Type B pancreatic cell (in vitro differentiated cells): ENCODE measurements at places on chromosomes 5 and 9. TPM values are rescaled to one million over a fixed set of nuclear protein-coding genes. Genes with fewer than 3 reads are reported as not detected.
A peak's percentile ranks its signal among the peaks of the same experiment; 100 is the strongest.

GRCh38 chr9:86389628-86390027 is 35.4 kb upstream of the TUT7 start:
- peaks cover 14% of the 10 kb centered on the region for H3K27me3 ChIP-seq
- H3K4me1 ChIP-seq = peaks cover 5% of the 10 kb centered on the region
- no peak for DNase-seq
- no peak overlapping the region for H3K27ac ChIP-seq
- no peak overlapping the region for H3K4me3 ChIP-seq

DNA sequence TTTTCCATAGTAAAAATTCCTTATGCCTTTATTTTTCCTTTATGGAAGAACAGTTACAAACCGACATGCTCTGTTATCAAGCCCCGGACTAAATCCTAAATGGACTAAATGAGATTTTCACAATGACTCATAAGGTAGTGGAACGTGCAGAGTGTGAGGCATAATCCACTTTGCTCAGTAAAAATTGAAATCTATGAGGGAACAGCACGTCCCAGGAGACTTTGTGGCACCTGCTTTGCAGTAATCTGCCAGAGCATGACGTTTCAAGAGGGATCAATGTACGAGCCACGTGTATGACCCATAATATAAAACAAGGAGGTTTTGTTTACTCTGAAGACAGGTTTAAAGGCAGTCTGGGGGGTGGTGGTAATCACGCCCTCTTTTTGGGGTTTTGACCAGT is 83.8 kb upstream of the GNA14 start:
- peaks cover 32% of the 10 kb centered on the region for H3K36me3 ChIP-seq
- peaks cover 20% of the 10 kb centered on the region for H3K4me1 ChIP-seq
- no peak overlapping the region for H3K27ac ChIP-seq
- H3K27me3 ChIP-seq = no peaks in the 10 kb centered on the region

- no peak overlapping the region for H3K4me3 ChIP-seq
- H3K36me3 ChIP-seq = peaks cover 22% of the 10 kb centered on the region
Observed at GRCh38 chr5:131482617-131483016, 152.4 kb downstream of the RAPGEF6 start.

DNA sequence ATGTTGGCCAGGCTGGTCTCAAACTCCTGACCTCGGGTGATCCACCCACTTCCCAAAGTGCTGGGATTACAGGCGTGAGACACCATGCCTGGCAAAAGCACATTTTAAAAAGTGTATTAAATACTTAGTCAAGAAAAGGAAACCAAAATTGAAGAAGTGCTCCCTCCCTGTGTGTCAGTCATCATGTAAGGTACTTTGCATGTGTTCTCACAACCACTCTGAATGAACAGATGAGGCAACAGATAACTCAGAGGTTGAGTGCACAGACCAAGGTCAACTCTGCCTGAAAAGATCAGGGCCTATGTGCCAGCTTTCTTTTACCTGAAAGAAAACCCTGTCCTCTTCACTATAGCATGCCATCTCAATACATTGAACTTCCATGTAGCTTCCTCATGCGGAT is 289.7 kb downstream of the MRPS30 start:
- H3K4me3 ChIP-seq = no peak overlapping the region
- no peaks in the 10 kb centered on the region for H3K27me3 ChIP-seq
- H3K36me3 ChIP-seq = no peaks in the 10 kb centered on the region
- H3K27ac ChIP-seq = no peak overlapping the region
- DNase-seq = no peak

DNA sequence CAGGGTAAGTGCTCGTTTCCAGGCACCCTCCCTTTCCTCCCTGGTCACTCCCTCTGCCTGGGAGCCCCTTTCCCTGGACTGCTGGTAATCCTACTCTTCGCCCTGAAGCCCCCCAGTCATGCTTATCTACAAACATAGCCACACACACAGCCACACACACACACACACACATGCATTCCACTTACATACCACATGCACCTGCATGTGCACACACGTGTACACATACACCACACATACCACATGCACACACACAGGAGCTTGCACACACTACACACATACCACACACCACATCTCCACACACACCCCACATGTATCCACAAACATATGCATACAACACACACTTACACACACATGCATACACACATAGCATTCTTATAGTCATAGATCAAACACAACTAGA is 358.5 kb downstream of the GADD45G start:
- H3K27ac ChIP-seq = no peak overlapping the region
- no peaks in the 10 kb centered on the region for H3K27me3 ChIP-seq
- no peak overlapping the region for H3K4me3 ChIP-seq
- DNase-seq = no peak

- no peak overlapping the region for H3K27ac ChIP-seq
- H3K27me3 ChIP-seq = no peaks in the 10 kb centered on the region
- peaks cover 7% of the 10 kb centered on the region for H3K4me1 ChIP-seq
- no peak overlapping the region for H3K4me3 ChIP-seq
- H3K36me3 ChIP-seq = no peaks in the 10 kb centered on the region
Observed at GRCh38 chr9:127035948-127036347, 86.5 kb downstream of the ANGPTL2 start.

- H3K27me3 ChIP-seq = peaks cover 26% of the 10 kb centered on the region
- DNase-seq = no peak
- no peaks in the 10 kb centered on the region for H3K4me1 ChIP-seq
Observed at GRCh38 chr9:119827126-119827525, 457.9 kb upstream of the BRINP1 start.

DNA sequence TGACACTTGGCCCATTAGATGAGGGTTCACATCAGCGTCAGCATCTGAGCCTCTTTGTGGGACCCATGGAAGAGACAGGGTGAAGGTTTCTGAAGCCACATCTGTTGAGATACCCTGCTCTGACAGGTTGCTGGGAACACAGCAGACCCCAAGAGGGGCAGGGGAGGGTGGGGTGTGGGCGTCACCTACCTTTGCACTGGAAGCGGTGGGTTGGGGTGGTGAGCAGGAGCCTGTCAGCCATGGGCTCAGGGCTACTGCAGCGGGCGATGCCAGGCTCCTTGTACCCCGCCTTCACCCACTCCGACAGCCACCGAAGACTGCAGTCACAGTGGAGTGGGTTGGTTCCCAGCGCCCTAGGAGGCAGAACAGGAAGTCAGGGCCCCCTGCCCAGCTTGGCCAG is 131.5 kb upstream of the PANK3 start:
- H3K27me3 ChIP-seq = peaks cover 47% of the 10 kb centered on the region
- DNase-seq = peak; percentile 48
- no peak overlapping the region for H3K27ac ChIP-seq
- H3K4me1 ChIP-seq = peaks cover 11% of the 10 kb centered on the region
- peaks cover 3% of the 10 kb centered on the region for H3K36me3 ChIP-seq

GRCh38 chr5:62509806-62510205 is 68.8 kb upstream of the LRRC70 start:
- no peak overlapping the region for H3K4me3 ChIP-seq
- no peak overlapping the region for H3K27ac ChIP-seq
- DNase-seq = no peak
- peaks cover 21% of the 10 kb centered on the region for H3K36me3 ChIP-seq

DNA sequence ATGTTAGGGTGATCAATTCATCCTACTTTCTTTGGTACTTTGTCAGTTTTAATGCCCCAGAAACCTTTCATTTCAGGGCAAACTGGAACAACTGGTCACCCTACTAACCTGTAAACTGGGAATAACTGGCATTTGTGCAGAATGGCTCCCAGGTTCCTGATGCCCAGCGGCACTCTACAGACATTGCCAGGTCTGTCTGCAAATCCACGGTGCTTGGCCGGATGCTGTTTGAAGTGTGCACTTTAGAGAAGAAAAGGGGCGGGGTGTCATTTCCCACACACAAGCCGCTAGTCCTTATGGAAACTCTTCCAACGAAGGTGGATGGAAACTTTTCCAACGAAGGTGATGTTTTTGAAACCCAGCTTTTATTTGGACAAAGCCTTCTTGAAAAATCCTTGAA is 49.9 kb upstream of the OTULINL start:
- no peaks in the 10 kb centered on the region for H3K36me3 ChIP-seq
- H3K4me1 ChIP-seq = peaks cover 7% of the 10 kb centered on the region
- no peak for DNase-seq

GRCh38 chr9:132828201-132828770 is 49.8 kb downstream of the AK8 start:
- H3K4me3 ChIP-seq = no peak overlapping the region
- DNase-seq = no peak
- H3K36me3 ChIP-seq = no peaks in the 10 kb centered on the region
- no peaks in the 10 kb centered on the region for H3K27me3 ChIP-seq
- peaks cover under 1% of the 10 kb centered on the region for H3K4me1 ChIP-seq

- H3K4me1 ChIP-seq = peaks cover 8% of the 10 kb centered on the region
- no peak overlapping the region for H3K27ac ChIP-seq
- H3K36me3 ChIP-seq = no peaks in the 10 kb centered on the region
- H3K4me3 ChIP-seq = no peak overlapping the region
Observed at GRCh38 chr5:147565524-147565923, 55.7 kb upstream of the DPYSL3 start.

The SUSD1 gene
- total RNA-seq = 16.3 and 21.8 TPM in 2 replicates

The CD72 gene
- 1.5 and 2.8 TPM in 2 replicates for total RNA-seq

The UNC5A gene
- 1.4 and 1.7 TPM in 2 replicates for total RNA-seq

The CER1 gene
- 0.38 and 0.99 TPM in 2 replicates for total RNA-seq

The KLHL3 gene
- total RNA-seq = 7.5 and 9.7 TPM in 2 replicates
